OCI-LY7 (cell line): ENCODE measurements at places on chromosomes 5 and 9. TPM values are rescaled to one million over a fixed set of nuclear protein-coding genes. Genes with fewer than 3 reads are reported as not detected.

GRCh38 chr5:72786676-72787075, 29.8 kb upstream of the TNPO1 start:
- no peak for DNase-seq

- DNase-seq, result no peak
These were observed 281.2 kb downstream of the NR2F1-AS1 start for GRCh38 chr5:93299681-93300308.

DNA sequence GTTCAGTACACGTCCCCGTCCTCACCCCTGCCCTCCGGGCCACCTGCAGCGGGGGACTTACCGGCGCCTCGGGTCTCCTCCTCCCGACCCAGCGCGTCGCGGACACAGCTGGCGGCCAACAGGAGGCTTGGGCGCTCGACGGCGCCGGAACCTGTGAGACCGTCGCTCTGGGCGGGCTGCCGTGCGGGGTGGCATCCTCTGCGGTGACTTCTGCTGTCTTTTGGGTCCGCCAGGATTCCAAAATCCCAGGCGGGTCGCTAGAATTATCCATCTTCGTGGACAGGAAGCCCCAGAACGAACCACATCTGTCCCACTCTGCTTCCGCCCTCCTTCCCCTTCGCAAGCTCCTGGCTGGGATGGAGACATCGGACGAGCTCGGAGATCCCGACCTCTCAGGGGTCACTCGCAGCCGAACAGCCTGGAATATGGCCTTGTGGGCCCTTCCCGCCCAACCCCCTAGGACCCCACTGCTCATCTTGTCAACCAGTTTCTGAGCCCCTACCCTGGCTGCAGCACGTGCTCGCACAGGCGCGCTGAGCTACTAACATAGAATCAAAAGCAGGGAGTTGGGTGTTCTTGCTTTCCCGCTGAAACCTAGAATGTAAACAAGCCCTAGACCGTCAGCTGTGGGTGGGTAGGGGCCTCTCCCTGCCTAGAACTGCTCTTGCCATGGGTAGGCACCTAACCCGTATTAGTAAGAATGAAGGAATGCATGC, 947 bp upstream of the MARCHF3 start:
- peak; percentile 29 for DNase-seq

DNA sequence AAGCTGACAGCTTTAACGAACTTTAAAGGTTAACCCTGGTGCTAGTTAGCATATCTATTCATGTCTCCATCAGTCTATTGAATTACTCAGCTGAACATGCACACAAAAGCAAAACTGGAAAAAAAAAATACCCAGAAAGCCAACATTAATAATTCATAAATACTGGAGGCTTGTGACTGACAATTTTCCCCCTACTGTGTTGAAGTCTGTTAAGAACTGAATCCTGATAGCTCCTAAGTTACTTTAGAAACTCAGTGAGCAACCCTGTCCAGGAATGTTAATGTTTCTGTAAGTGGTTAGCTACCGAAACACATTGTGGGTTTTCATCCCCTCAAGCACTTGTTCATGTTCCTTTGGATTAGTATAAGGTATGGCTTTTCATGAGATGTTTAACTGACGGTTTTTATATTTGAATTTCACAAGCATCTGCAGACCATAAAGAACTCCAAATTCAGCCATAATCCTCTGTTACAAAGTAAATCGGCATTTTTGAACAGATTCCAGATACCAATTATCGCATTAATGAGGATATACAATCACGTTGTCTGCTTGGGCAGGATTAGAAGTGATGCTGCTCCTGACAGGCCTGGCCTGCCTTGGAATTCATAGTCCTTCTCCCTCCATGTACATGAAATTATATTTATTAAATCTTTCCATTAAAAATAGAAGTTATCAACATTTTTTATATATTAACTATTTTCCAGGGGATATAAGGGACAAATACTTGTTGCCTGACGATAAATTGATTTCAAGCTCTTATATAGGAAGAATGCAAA, 331.2 kb downstream of the TLE4 start:
- no peak for DNase-seq

GRCh38 chr5:122129306-122129705, at the start of gene ZNF474:
Gene ZNF474 (plus strand): TSS chr5:122129546. CDS start chr5:122151991, 22,445 bp downstream.
- no peak for DNase-seq

GRCh38 chr9:117424291-117424690, 9.4 kb upstream of the ASTN2 start:
- no peak for DNase-seq

- no peak for DNase-seq
These were observed 64.9 kb downstream of the FAM170A start for GRCh38 chr5:119694284-119694683.

DNA sequence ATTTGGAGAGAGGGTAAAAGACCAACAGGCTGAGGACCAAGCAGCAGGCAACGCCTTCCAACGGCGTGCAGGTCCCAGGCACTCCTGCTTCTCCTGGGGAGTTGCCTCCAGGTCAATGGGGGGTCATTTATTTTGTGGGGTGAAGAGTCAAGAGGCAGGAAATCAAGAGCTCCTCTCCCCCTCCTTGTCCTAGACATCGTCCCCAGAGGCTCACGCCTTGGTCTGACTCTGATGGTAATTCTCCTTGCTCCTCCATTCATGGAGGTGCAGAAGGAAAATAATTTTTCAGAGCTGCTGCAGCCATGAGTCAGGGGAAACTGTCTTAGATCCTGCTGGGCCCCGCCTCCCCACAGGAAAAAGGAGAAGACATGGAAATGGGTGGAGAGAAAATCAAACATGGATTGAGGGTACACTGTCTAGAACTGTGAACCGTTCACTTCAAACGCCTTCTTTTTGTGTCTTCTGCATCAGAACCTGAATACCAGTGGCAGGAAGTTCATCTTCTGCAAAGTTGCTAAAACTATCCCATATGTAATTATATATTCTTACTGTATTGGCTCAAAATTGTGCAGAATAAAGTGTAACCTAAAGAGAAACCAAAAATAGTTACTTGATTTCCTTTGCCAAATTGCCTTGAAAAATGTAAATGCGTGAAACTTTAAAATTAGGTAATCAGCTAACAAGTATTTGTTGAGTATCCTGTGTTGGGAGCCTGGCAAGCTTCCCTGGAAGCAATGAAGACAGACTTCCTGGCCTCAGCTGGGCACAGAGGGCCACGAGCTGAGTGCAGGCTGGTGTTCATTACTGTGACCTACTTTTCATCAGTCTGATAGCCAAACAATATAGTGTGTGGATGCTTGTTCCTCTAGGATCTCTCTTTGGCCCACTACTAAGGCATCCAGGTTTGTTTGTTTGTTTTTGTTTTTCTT, 142.0 kb downstream of the CMYA5 start:
- DNase-seq, result no peak

- no peak for DNase-seq
These were observed 4.8 kb downstream of the SLC23A1 start for GRCh38 chr5:139378101-139378825.

DNA sequence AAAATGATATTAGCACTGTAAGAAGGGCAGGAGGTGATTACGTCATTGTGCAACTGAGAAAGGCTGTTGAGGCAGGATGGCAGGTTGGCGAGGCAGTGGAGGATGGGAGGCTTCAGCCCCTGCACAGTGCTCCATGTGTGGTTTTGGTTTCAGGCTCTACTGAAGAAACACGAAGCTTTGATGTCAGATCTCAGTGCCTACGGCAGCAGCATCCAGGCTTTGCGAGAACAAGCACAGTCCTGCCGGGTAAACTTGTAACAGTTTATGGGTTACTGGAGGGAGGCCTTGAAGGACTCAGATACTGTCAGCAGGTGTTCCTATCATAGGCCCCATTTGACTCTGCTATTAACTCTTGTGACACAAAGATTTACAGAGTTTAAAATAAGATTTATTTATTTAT, 35.1 kb downstream of the SPTAN1 start:
- DNase-seq, result no peak

DNA sequence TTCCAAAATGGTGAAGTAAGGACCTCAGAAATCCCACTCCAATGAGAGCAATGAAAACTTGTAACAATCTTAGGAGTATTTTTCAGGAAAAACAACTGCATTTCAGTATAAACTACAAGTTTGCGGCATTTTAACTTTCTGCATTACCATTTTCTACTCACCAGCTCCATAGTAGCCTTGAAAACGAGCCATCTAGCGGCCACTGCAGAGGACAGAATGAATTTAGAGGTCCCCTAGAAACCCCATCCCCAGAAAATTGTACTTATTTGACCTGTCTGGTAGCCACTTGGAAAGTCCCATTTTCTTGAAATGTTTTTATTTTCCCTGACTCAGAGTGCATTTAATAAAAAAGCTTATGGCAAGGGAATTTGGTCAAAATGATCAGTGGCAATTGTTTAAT, 205.4 kb upstream of the ITGA1 start:
- DNase-seq, result peak; percentile 0

DNA sequence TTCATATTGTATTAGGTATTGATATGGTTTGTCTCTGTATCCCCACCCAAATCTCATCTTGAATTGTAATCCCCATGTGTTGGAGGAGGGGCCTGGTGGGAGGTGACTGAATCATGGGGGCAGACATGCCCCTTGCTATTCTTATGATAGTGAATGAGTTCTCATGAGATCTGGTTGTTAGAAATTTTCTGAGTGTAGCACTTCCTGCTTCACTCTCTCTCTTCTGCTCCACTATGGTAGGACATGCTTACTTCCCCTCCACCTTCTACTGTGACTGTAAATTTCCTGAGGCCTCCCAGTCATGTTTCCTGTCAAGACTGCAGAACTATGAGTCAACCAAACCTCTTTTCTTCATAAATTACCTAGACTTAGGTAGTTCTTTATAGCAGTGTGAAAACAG, 187.4 kb upstream of the SLC24A2 start:
- peak; percentile 14 for DNase-seq

DNA sequence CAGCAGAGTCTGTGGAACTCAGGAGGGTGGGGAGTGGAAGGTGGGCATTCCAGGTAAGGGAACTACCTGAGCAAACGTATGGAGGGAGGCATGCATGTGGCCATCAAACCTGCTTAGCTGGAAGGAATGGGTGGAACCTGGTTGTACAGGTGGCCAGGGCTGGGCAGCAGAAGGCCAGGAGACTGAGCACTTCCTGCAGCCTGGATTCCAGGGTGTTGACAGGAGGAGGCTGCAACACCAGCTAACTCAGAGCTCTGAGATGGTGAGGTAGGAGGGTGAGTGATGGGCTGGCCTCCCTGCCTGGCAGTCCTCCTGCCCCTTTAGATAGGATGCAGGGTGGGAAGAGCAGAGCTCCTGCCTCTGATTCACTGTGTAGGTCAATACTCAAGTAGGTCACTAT, 92.5 kb upstream of the CPEB4 start:
- no peak for DNase-seq

DNA sequence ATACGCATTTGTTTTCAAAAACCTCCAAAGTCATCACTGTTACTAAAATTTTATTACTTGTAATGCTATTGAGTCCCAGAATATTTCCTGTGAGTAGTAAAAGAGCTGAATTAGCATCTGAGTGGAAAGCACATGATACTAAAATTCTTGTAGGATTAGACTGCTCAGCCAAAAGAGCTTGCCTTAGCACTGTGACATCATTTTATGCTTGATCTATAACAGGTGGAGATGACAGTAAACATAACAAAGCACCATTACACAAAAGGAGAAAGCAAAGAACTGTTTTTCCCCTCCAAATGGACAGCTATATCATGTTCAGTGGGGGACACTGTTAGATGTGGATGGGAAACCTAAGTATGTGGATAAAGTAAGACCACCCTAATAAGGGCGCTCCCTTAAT, 5.8 kb upstream of the JAK2 start:
- DNase-seq, result no peak

DNA sequence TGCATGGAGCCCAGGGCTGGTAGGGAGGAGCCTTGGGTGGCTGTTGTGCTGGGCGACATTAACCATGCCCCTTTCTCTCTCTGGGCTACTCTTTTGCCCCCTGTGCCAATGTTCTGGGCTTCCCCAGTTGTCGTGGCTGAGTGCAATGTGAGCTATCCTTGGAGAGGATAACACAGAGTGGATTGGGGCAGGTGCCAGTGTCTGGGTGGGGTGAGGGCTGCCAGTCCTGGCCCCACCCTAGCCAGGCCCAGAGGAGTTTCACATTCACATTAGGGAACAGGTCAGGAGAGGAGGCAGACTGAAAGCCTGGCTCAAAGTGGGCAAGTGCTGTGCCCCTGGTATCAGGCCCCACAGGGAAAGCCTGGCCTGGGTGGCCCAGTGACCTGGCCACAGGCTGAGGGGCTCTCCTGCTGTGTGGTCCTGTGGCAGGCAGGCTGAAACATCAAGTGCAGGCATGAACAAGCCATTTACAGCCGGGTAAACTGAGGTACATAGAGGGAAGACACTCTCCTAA, 7.5 kb upstream of the NDST1 start:
- DNase-seq, result no peak

GRCh38 chr9:112751056-112751795, 666 bp downstream of the SNX30 start:
- peak; percentile 81 for DNase-seq

GRCh38 chr5:177468685-177469628, 4.5 kb downstream of the DBN1 start:
- no peak for DNase-seq

GRCh38 chr5:118953652-118954005, 34.7 kb downstream of the DTWD2 start:
- no peak for DNase-seq

GRCh38 chr5:149435015-149435376, 55.9 kb upstream of the IL17B start:
- DNase-seq, result no peak

- DNase-seq, result no peak
These were observed 43.6 kb upstream of the FBXW11 start for GRCh38 chr5:172050080-172050479.

DNA sequence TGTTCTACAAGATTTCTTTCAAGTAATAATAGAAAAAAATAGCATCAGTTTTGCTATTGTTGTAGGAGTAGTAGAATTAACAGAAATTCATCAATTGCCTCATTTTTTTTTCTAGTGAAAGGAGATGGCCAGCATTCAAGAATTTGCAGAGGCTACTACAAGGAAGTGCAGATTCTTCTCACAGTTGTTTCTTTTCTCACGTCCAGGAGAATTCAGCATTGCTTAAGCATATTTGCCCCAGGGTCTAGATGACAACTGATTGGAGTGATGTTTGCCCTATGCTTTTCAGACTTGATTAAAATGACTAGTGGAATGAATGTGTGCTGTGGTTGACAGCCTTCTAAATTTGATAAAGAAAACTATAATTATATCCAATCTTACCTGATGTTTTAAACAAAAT, 46.6 kb upstream of the SLC12A2 start:
- no peak for DNase-seq

DNA sequence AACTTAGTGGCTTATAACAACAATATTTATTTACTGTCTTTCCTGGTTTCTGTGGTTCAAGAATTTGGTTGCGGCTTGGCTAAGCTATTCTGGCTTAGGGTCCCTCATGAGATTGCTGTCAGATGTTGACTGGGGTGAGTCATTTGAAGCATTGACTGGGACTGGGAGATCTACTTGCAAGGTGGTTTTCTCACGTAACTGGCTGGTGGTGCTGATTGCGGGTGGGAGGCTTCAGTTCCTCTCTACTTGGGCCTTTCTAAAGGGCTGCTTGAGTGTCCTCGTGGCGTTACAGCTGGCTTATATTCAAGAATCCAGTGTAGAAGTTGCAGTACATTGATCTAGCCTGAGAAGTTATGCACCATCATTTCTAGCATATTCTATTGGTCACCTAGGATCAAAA, 218.5 kb upstream of the ELAVL2 start:
- no peak for DNase-seq

- DNase-seq, result no peak
These were observed 371.9 kb downstream of the EBF1 start for GRCh38 chr5:158727771-158728311.

RLN1 gene
- total RNA-seq, result 2.3 and 2.6 TPM in 2 replicates

SHB gene
- 0.55 and 1.0 TPM in 2 replicates for total RNA-seq

IL9 gene
- total RNA-seq, result not detected in 2 replicates

MSX2 gene
- not detected in 2 replicates for total RNA-seq

IRGM gene
- total RNA-seq, result not detected in 2 replicates

NR6A1 gene
- total RNA-seq, result 21.7 and 23.0 TPM in 2 replicates

PCDHA8 gene
- total RNA-seq, result not detected in 2 replicates

SPATA9 gene
- total RNA-seq, result not detected in 2 replicates

TMEFF1 gene
- 3.6 and 3.7 TPM in 2 replicates for total RNA-seq

BHMT gene
- total RNA-seq, result not detected in 2 replicates

ZNF454 gene
- total RNA-seq, result not detected in 2 replicates
